ENCODE measurements at places on chromosomes 2 and 18.

DNA sequence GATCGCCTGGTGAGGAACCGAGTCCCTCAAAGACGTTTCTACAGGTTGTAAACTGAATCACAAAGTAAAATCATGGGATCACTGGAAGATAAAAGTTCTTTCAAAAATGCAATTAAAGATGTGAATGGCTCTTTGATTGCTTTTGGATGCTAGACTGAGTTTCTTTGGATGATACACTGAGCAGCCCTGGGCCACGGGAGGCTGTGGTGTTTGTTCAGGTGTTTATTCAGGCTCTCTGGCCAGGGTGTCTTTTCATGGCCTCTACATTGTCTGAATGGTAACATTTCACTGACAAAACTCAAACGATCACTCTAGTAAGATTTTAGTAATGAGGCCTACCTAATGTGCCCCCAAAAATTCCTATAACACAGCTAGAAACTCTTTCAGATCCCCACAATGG is 48.4 kb upstream of the SPATS2L start:
- DNase-seq: peak; percentile 50

DNA sequence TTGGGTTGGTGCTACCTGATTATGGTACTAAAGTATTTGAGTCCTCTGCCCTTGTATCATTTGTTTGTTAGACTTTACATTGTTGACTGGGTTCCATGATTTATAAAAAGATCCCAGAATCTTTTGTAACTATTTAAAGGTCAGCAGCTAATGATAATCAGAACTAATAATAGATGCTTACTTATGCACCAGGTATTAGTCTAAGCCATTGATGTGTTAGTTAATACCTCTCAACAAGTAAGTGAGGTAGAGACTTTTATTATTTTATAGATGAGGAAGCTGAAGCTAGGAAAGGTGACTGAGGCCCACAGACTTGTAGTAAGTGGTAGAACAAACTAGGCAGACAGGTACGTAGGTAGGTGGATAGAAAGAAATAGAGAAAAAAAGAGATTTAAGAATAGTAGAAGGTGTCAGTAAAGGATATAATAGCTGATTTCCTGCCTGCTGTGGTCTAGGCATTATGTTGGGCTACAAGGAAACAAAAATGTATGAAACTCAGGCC is 68.1 kb downstream of the CRIM1 start:
- DNase-seq: peak; percentile 50

DNA sequence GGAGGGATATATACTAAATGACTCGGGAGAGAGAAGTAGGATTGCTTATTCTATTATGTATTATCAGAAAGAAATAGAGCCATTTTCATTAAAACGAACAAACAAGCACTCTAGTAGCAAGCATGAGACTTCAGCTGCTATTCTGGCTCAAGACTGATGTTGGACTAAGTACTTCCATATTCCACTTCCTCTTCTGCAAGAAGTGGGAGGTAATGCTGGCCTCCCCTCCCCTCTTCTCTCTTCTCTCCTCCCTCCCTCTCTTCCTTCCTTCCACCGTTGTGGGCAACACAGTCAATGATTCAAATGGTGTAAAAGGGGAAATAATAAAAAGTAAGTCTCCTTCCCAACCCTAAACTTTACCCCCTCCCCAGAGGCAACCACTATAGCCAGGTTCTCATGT is 62.6 kb downstream of the EMX1 start:
- DNase-seq: no peak

DNA sequence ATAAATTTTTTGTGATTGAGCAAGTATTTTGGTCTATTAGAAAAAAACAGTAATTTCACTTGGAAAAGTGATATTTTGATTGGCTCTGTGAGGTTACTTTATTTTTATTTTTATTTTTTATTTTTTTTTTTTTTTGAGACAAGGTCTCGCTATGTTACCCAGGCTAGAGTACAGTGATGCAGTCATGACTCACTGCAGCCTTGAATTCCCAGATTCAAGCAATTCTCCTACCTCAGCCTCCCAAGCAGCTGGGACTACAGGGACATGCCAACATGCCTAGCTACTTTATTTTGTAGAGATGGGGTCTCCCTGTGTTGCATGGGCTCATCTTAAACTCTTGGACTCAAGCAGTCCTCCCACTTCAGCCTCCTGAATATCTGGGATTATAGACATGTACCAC is 60.9 kb upstream of the MGAT5 start:
- no peak for DNase-seq

- DNase-seq: no peak
Measured at GRCh38 chr2:216557820-216558219, 59.2 kb downstream of the RPL37A start.

DNA sequence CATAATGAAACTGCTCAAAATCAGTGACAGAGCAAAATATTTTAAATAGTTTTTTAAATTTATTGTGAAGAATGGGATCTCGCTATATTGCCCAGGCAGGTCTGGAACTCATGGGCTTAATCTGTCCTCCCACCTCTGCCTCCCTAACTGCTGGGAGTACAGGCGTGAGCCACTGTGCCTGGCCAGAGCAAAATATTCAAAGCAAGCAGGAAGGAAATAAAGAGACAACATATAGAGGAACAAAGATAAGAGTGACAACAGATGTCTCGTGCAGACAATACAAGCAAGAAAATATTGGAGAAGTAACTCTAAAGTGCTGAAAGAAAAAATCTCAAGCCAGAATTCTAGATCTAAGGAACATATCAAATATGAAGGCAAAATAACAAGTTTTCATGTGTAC is 5.0 kb upstream of the SCLY start:
- no peak for DNase-seq
